ENCODE measurements at places on chromosomes 6 and 20.

- DNase-seq: no peak
Measured at GRCh38 chr6:72616406-72617015, 5.4 kb upstream of the KCNQ5 start.

DNA sequence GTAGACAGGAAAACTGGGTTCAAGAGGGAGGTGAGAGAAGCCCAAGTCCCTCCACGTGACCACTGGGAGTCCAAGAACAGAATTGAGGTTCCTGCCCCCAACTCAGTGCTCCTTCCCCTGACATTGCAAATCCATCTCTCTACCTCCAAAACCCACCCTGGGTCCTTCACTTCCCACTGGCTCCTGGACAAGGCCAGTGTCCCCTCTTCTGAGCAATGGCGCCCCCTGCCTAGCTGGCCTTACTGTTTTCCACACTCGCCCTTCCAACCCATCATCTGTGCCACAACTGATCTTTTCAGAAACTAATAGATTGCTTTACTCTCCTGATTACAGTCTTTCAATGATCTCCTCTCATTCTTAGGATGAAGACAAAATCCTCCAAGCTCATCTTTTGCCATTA, 200.3 kb downstream of the ANKRD60 start:
- DNase-seq: no peak

- DNase-seq: no peak
Measured at GRCh38 chr6:92114091-92114675, 1305.2 kb downstream of the EPHA7 start.

DNA sequence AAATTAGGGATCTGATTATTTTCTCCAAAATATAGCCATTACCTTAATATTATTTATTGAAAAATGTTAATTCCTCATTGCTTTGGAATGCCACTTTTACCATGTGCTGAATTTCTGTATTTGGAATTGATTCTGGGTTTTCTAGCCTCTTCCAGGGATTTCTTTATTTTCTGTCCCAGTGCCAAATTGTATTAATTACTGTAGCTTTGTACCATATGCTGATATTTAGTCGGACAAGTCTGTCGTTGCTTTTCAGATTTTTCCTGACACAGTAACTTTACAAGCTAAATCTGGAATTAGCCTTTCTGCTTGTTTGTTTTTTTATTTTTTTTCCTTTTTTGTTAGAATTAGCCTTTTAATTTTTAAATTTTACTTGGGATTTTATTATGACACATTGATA, 10.9 kb upstream of the TMEM14B start:
- no peak for DNase-seq

DNA sequence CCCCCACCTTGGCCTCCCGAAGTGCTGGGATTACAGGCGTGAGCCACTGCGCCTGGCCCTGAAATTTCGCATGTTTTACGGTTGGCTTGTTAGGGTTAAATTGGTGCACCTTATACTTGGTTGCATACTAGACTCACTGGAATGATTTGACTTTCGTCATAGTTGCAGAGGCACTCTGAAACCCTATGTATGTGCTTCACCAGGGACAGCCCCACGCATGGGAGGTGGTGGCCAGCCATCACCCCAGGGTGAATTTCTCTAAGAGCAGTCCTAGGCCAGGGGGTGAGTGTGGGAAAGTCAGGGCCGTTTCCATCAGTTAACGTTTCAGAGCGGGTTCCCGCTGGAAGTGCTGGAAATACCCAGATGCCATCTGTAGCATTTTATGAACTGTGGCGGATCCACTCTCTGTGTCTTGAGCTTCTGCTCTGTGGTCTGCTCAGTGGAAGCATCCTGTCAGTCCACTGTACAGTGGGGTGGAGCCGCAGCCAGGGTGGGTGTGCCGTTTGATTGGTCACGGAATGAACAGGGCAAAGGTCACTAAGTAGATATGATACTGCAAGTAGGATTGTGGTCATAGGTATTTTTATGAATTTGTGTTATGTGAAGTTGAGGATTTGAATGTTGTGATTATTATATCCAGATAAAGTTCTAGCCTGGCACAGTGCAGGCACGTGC, 13.2 kb downstream of the DNAJC5 start:
- DNase-seq: no peak

DNA sequence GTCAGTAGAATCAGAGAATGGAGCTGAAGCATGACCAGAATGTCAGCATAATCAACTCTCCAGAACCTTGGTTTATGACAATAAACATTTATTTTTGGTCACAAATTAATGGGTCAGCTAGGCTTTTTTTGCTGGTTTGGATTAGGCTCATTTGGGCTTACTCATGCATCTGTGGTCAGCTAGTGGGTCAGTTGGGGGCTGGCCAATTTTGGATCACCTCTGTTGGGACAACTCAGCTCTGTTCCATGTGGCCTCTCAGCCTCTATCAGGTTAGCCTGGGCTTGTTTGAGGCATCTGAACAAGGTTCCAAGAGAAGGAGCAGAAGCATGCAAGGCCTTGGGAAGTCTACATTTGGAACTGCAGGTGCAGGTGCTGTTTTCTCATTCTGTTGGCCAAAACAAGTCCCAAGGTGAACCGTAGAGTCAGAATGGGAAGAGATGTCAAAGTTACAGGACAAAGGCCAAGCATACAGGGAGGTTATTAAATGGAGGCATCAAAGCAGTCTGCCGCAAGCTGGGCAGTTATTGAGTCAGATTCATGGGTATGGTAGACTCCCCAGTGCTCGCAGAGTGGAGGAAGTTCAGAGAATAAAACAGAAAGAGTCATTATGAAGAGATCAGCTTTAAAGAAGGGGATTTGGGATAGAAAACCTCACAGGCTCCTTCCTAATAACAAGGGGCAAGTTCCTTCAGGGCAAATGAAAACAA, 173.0 kb downstream of the PLCB4 start:
- no peak for DNase-seq

DNA sequence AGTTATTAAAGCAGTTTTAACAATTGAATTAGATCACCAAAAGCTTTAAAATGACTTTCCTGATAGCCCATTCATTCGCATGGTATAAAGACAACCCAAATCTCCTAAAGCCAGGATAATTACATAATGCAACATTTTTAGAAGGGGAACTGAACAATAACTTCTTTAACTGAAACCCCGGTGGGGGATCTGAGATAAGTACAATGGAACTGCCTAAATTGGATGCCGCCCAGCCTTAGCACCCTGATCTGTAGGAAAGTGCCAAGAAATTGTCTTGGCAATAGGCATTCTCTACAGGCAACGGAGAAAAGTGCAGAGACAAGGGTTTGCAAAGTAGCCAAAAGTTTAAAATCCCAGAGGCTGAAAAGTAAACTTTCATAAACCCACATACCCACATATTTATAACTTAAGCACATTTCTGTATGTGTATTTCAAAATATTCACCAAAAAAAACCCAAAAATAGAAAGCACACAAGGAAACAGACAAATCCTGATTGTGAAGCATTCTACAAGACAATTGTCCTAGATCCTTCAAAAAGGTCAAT, 98.8 kb upstream of the BEND6 start:
- no peak for DNase-seq

GRCh38 chr20:52494244-52494643, 302.7 kb upstream of the ZFP64 start:
- DNase-seq: peak; percentile 19

GRCh38 chr6:89013438-89013837, 50.0 kb upstream of the RNGTT start:
- DNase-seq: no peak

- no peak for DNase-seq
Measured at GRCh38 chr6:136466777-136467176, 83.4 kb downstream of the MAP7 start.

GRCh38 chr6:75210885-75211739, 5.3 kb upstream of the COL12A1 start:
- DNase-seq: no peak

- peak; percentile 45 for DNase-seq
Measured at GRCh38 chr20:2206957-2207769, 88.6 kb upstream of the TGM3 start.

DNA sequence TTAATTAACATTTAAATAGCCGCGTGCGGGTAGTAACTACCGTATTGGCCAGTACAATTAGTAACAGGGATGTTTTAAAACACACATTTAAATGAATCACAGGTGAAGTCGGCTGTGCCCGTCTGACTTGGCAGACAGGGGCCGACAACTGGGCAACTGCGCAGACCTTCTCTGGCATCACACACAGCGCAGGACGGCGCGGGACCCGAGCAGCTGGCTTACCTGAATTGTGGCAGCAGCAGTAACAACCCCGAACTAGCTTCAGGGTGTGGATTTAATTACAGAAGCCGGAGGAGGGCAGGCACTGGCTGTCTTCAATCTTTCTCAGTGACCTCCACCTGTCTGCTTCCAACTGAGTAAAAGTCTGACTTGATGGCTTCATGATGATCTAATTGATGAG, 91.7 kb downstream of the DACT2 start:
- no peak for DNase-seq

DNA sequence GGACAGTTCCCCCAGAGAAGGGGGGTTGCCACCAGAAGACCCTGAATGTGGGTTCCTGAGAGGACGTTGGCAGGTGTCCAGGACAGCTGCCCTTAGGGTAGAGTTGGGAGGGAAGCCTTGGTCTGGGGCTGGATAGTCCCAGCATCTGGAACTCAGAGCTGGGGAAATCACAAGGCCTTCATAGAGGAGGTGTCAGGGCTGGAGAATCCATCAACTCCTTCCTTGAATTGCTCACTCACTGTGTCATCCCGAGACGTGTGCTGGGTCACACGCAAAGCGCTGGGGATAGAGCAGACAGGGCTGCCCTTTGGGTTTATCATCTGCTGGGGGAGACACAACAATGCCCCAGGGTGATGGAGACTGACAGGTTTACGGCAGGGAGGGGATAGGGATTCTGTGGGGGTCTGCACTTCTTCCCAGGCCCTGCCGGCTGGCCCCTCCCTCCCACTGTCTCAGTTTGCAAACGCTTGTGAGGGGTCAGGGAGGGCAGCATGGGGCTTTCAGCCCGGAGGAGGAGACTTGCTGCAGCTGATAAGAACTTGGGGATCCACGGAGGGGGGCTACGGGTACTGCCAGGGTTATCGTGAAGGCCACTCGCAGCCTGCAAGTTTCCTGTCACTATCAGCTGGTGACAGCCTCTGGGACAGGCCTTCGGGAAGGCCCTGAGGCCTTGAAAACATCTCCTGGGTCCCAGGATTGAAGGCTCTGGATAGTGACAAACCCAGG, 18.6 kb downstream of the RBM38 start:
- no peak for DNase-seq

DNA sequence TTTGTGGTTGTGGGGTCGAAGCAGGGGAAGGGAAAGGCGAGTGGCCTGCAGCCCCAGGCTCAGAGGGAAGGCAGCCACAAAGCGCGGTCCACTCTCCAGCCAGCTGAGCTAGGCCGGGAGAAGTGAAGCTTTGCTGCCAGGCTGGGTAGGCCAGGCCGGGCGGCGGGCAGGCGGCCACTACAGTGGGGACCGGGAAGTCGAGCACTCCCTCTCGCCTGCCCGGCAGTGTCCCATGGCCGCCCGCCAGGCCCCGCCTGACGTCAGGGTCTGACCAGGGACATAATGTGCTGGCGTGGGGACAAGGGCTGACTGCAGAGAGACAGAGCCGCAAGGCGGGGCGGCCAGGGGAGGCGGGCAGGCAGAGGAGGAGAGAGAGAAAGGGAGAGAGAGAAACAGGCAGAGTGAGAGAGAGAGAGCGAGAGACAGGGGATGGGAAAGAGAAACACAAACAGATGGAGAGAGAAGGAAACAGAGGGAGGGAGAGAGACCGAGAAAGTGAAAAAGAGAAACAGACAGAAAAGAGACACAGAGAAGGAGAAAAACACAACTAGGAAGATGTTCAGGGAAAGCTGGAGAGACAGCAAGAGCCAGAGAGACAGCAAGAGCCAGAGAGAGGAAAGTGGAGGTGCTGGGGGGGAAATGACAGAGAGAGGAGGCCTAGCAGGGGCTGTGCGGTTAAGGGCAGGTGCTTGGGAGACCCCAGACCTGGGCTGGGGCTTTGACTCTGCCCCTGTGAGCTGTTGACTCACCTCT, 94.5 kb upstream of the PTPN1 start:
- DNase-seq: no peak

GRCh38 chr6:39907871-39908575, 26.2 kb downstream of the MOCS1 start:
- no peak for DNase-seq

GRCh38 chr6:130164251-130164650, 58.5 kb downstream of the SAMD3 start:
- DNase-seq: no peak

DNA sequence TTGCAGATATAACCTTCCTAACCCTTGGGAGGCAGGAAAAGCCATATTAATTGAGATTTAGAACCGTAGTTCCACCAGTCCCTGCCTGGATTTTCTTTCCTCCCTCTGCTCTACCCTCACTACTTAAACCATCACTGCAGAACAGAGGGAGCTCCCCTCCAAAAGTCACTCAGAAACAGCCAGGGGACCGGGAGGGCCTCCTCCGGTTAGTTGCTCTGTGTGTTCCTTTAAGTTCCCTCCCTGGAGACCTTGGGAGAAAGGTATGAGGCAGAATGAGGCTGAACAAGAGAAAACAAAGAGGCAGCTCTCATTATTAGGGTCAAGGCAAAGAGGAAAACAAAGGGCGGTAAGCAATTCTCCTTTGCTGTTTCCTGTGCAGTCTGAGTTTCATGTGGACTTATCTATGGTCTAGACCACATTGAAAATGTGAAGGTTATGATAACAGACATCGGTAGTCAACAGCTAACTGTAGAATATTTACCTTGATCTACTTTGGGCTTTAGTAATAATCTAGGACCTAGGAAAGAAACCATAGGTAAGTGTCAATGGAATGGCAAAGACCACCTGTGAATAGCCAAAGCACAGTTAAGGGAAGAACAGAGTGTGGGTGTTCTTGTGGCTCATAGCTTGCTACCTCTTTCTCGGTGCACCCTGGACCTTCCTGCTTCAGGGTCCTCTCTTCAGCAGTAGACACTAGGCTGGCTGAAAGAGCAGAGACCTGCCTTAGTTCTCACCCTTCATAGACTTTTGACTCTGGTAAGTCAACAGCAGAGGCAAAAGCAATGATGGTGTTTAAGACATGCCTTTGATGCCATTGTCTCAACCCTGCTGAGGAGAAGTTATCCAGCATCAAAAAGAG, 250.9 kb upstream of the CITED2 start:
- DNase-seq: no peak

DNA sequence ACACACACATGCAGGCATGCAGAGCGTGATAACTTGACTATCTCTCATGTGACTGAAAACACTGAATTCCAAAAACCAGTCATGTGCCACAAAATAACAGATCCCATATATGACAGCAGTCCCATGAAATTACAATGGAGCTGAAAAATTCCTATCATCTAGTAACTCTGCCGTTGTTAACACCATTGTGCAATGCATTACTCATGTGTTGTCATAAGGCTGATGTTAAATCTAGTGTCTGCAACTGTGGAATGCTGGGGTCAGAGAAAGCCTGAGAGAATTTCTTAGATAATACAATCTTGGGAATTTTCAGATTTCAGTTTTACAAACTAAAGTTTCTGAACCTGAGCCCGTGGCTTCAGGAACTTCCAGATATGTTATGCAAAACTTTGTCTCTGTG, 70.2 kb downstream of the LYRM4 start:
- no peak for DNase-seq

- DNase-seq: no peak
Measured at GRCh38 chr6:90573624-90574023, 13.2 kb downstream of the MAP3K7 start.

- no peak for DNase-seq
Measured at GRCh38 chr20:13909067-13909466, 81.3 kb downstream of the SEL1L2 start.

Data from stimulated activated CD4-positive, alpha-beta T cell treated with anti-CD3 and anti-CD28 coated beads, Interleukin-1b, Interleukin-23, amount 100 ng/mL, for 24 hours (primary cell).